Glomerular endothelial cell (primary cell): ENCODE measurements at places on chromosomes 16 and 17. TPM values are rescaled to one million over a fixed set of nuclear protein-coding genes. Genes with fewer than 3 reads are reported as not detected.

DNA sequence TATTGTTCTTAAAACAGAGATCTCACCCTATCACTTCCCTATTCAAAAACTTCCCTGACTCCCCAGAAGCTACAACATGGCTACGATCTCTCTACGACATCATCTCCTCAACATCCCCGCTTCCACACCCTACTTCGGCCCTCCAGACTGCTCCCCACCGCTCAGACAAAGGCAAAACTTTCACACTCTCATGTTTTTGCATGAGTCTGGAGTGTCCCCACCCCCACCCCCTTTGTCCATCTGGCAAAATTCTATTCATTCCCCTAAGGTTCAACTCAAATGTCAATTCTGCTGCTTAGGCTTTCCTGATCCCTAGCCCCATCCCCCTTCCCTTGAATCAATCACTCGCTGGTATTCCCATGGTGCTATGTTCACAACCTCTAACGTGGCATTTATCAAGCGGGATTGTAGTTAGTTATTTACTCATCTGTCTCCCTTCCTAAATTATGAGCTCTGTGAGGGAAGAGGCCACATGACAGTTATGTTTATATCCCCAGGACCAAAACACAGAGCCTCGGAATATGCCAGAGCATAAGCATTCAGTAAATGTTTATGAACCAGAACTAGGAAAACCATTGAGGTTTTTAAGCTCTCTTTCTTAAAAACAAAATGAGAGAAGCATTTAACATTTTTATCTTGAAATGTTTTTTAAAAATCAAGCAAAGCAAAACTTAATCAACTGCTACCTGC lies 55.9 kb downstream of the STX8 start:
- DNase-seq = no peak

DNA sequence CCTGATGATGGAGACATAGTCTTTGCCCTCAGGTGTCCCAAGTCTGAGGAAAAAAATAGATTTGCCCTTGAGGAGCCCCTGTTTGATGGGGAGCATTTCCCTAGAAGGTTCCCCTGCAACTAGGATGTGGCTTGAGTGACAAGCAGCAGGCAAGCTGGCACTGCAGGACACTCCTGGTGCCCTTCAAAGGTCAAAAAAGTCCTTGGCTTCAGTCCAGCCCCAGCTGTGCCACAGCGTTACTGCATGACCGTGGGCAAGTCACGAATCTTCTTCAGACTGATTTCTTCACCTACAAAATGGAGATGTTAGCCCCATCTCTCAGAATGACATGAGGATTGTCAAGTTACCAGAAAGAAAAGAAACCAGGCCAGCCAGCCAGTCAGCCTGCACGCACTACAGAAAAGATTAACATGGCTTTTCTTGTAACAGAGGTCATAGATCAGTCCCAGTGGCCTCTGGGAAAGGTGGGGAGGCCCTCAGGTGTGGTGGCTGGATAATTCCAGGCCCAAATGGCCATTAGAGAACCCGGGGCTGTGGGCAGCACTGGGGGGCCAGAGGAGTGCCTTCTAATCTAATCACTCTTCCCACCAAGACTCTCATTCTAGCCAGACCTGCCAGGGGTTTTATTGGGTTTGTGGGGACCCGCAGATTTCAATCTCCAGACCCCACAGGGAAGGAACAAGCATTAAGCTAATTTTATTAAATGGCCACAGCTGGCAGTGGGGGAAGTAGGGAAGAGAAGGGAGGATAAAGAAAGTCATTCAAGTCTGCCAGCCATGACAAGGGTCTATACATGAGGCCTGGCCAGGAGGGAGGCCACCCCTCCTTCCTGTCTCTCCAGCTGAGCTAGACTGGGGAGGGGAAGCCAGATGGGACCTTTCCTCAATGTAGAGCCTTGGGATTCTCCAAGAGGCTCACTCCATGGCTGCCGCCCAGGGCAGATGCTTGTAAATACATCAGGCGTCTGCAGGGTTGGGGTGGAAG lies 9.7 kb upstream of the KIF18B start:
- DNase-seq = no peak

- DNase-seq = no peak
Observed at GRCh38 chr17:34154961-34155730, 99.9 kb upstream of the CCL2 start.

GRCh38 chr16:81707411-81708265 lies 71.5 kb upstream of the PLCG2 start:
- no peak for DNase-seq

- DNase-seq = no peak
Observed at GRCh38 chr17:28904800-28905199, 1.9 kb upstream of the DHRS13 start.

DNA sequence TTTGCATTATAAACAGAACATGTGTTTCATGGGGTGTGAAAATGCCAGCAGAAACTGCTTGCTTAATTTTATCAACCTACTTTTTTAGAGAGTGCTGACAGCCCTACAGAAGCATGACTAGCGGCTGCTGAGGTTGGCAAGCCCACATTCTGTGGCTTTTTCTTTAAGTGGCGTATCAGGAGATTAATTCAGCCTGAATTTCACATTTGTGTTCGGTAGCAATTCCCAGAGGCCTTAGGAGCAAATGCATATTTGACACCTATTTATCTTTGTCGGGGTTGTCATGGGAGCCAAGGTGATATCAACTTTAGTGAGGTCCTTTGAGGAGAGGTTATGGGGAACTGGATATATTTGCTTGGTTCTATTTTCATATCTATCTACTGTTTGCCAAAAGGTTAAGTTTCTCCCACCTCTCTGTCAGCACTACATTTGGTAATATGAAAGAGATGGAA lies 140.9 kb downstream of the KCNJ2 start:
- DNase-seq = no peak

CSF3 gene
- total RNA-seq = 10.5 and 23.1 TPM in 2 replicates

USP31 gene
- total RNA-seq = 18.7 and 50.6 TPM in 2 replicates

DNA sequence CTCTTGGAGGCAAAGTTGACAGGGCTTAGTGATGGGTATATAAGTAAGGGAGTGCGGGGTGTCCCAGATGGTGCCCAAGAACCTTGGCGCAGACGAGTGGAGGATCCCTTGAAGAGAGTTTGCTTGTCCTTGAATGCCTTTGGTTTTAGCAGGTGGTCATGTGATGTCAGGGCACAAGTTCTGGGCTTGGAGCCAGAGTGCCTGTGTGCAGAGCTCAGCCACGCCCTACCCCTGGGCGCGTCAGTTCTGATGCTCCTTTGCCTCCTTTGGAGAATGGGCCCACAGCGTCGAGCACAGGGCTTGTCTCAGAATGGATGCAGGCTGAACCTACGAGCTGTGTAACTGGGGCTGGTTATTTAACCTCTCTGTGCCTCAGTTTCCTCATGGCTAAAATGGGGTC lies 412.2 kb upstream of the EEF2KMT start:
- DNase-seq = no peak

- DNase-seq = no peak
Observed at GRCh38 chr17:27109346-27109745, 184.6 kb upstream of the WSB1 start.

DNA sequence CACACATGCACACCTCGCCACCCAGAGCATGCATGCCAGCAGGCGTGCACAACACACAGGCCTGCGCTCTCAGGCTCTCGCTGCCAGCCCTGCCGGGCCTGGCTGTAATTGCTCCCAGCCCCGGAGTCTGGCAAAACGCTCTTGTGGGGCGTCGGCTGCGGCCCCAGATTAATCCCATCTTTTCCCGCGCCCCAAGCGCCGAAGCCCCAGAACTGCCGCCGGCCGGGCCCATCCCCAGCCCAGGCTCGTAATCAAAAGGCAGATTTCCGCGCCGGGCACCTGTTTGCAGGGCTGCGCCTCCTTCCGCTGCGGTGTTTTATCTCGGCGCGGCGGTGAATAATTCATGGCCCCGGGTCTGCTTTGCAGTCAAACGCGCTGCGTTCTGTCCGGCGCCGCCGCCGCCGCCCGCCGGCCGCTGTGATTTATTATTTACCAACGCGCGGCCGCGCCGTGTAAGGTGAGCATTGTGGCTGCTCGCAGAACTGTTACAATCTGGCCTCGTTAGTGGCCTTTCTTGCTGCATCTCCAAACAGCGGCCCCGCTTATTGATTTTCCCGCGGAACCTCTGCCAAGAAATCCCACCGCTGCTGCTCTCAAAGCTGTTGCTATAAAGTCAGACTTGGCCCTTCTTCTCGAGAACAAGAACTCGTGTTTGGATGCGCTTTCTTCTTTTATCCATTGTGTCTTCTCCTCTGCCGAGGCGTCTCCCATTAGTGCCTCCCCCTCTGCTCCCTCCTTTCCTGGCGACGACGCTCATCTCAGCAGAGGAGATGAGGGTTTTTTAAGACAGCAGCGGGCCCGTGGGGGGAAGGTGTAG lies 126.1 kb downstream of the IRX5 start:
- DNase-seq = no peak

GRCh38 chr16:11162586-11163268 lies 93.3 kb downstream of the SOCS1 start:
- DNase-seq = no peak

DNA sequence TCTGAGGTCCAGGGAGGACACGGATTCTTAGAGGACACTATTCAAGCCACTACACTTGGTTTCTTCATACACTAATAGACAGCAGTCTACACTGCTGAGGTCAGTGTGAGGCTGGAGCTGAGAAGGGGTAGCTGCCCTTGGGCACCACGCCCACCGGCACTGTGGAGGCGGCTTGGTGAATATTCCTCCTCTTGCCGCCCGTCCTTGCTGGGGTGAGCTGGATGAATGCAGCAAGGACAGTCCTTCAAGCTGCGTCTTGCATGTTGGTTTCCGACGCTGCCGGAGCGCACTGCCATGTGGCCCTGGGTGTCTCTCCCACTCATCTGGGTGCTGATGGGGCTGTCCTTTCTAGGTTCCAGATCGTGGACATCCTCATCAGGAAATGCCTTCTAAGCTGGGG lies 2.6 kb downstream of the ZNF205 start:
- no peak for DNase-seq

GOSR2 gene
- total RNA-seq = 38.9 and 44.5 TPM in 2 replicates

- DNase-seq = no peak
Observed at GRCh38 chr16:84616515-84616914, 1.4 kb downstream of the COTL1 start.

MC1R gene
- 2.7 and 2.8 TPM in 2 replicates for total RNA-seq

DNA sequence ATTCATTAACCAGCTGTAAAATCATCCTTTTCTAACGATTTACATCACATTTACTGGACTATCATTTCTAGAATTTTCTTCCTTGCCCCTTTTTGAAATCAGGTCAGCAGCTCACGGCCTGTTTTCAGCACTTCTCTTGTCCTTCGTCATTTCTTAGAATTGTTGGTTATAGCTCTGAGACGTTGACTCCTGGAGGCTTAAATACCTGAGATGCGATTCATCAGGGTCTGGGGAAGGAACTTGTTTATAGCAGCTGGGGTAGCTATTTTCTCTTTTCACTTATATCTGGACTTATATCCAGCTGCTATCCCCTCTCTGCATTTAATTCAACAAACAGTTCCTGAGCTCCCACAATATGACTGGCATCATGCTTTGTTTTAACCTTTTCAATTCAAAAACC lies 338.7 kb upstream of the TNRC6C start:
- DNase-seq = no peak

QRICH2 gene
- 3.5 and 6.8 TPM in 2 replicates for total RNA-seq

DNA sequence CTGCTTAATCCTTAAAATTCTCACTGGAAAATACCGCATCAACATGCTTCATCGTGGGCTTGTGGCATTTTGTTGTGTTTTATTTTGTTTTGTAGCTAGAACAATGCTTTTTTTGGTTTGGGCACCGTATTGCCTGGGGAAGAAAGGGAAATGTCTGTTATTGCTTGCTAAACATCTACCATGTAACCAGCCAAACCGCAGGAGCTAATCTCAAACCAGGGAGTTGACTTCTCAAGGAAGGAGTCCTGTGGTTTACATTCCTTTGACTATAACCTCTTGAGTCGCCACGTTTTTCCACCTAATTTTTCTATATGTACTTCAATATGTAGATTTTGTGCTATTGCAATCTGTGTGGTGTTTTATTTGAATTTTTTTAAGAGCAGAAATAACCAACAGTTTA lies 593.5 kb upstream of the SOX9 start:
- DNase-seq = no peak

- DNase-seq = no peak
Observed at GRCh38 chr17:32904891-32905290, 23.1 kb upstream of the TMEM98 start.

DNA sequence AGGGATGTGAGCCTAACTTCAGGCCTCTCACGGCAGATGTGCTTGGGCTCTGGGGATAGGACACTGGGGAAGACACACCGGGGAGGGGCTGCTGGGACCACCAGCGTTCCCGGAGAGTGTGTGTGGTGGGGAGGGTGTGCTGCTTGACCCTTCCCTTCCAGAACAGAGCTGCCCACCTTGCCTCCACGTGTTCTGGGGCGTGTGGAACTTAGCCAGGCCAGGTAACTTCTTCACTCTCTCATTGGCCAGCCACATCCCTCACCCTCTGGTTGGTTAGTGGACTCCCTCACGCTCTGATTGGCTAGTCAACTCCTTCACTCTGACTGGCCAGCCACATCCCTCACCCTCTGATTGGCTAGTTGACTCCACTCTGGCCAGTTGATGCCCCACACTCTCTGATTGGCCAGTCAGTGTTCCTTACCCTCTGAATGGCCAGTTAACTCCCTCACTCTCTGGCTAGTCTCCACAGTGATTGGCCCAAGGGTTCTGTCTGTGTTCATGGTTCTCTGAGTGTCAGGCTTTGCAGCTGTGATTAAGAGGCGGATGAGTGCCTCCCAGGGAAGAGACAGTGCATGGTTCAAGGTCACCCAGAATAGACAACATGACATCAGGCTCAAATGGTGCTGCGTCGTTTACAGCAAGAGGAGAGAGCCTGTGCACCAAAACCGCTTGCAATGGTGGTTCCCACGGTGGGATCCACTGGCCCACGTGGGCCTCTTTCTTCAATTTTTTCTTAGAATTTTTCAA lies 10.0 kb downstream of the TMEM235 start:
- DNase-seq = no peak
